Left renal cortex interstitium (tissue), 4 donors: ENCODE measurements at places on chromosomes 4 and X. TPM values are rescaled to one million over a fixed set of nuclear protein-coding genes. Genes with fewer than 3 reads are reported as not detected.

GRCh38 chrX:68710870-68711576 lies 63.6 kb downstream of the STARD8 start:
- no peak for DNase-seq

The PCDH7 gene
- polyA plus RNA-seq: 18.0 TPM

DNA sequence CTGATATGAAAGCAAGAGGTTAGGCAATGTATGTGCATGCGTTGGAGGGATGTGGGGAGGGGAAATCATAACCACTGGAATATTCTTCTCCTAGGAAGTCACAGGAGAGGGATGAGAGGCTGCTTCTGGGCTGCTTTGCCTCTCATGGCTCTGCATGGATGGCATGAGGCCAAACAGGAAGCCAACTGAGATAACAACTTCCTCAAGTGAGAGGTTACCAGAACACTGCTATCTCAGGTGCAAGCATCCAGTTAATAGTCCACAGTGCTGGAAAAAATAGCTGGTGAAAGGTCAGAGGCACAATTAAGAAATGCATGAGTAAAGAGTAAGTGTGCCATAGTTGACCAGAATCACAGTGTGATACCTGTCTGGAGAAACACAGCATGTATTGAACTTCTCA lies 113.3 kb downstream of the ELOVL6 start:
- no peak for DNase-seq

The MMRN1 gene
- 3.9 TPM for polyA plus RNA-seq

The NKX3-2 gene
- polyA plus RNA-seq: 0.06 TPM

The DRD5 gene
- 0.69 TPM for polyA plus RNA-seq

- no peak for DNase-seq
These were observed 297.5 kb downstream of the ADAM29 start for GRCh38 chr4:175215657-175216056.

The GPC4 gene
- 21.7 TPM for polyA plus RNA-seq

DNA sequence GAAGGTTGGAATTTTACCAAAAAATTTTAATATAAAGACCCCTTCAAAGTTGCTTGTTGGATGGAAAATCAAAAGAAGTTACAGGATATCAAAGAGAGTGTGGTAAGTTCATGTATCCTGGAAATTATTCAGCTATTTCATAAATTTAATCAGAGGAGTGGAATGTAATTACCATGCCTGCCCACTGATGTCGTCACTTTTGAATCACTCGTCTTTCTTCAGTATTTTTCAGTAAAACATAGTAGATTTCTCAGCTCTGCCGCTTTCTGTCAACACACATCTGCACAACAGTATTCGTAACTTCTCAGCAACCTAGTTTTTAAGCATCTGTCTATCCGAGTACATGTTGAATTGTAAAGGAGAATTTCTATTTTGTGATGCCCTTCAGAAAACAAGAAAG lies 2163.0 kb upstream of the AGA start:
- no peak for DNase-seq

DNA sequence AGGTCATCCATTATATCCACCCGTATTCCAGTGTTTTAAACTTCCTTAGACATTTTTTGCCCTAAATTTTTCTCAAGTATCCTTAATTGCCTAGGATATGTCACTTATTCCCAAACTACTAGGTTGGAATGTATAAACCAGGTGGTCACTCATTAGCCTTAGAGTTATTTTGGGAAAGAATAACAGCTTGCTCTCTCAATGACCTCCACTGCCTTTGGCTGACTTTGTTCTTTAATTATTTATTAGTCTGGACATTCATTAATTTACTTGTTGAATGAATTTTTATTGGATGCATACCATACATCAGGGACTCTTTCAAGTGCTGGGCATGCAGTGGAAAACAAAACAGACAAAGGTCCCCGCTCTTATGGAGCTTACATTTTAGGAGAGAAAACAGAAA lies 609.3 kb upstream of the IGFBP7 start:
- no peak for DNase-seq

DNA sequence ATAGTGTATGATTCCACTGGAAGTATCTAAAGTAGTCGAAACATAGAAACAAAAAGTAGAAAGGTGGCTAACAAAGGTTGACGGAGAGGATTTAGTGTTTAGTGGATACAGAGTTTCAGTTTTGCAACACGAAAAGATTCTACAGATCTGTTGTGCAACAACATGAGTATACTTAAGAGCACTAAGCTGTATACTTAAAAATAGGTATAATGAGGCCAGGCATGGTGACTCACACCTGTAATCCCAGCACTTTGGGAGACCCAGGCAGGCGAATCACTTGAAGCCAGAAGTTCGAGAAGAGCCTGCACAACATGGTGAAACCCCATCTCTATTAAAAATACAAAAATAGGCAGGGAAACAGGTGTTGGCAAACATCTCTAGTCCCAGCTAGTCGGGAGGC lies 7.9 kb upstream of the ATRX start:
- DNase-seq: no peak

- peak; percentile 40 for DNase-seq
These were observed 490.6 kb downstream of the IL15 start for GRCh38 chr4:142126890-142127497.

- DNase-seq: no peak
These were observed 70.5 kb downstream of the HADH start for GRCh38 chr4:108060164-108060563.

The MAGEC3 gene
- polyA plus RNA-seq: 0.96 TPM

The SHOX gene
- polyA plus RNA-seq: 0.04 TPM

DNA sequence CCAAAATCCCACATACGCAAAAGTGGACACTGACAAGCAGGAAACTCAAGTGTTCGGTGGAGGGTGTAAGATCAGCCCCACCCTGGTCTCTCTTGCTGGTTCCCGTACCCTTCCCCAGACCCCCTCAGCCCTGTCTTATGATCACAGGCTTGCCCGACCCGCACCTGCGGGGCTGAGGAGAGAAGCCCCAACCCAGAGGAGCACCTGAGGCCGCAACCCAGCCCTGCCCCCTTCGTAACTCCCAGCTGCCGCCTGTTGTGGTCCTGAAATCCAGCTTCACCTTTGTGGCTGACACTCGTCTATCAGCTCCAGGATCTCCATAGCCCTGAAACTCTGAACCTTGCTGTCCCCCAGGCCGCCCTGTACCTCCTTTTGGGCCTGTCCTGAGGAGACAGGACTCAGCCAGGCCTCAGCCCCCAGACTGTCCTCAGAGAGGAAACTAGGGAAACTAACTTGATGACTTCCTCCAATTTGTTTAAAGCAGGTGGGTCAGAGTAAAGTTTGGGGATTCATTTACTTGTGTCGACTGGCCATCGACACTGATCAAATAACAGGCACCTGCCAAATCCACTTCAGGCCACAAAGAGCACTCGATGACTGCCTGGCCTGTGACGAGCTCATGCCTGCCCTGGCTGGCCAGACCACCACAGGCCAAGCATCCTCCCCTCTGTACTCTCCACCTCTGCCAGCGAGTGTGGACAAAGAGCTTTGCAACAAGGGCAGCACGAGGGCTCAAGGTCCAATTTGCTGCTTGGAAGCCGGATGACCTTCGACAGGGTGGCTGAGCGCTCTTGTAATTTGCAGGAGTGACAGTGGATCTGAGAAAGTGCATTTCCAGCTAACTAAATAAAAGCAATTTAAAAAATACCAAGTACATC lies 19.3 kb downstream of the DCTD start:
- no peak for DNase-seq

The NPY5R gene
- polyA plus RNA-seq: 4.2 TPM

DNA sequence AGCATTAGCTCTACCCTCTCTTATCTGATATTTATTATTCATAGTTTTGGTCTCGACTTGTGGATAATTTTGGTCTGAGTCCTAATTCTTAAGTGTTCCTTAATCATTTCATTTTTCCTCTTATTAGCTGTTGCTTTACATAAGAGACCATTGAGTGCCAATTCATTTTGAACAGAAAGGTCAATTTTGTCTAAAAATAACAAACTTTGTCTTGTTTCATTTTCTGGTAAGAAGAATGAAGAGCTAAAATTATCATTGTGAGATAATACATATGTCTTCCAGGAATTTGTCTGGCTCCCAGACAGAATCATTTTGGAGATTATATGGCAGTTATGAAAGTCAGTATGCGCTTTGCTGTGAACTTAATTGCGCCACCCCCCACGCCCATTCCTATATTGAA lies 1471.8 kb downstream of the PCDH7 start:
- no peak for DNase-seq

DNA sequence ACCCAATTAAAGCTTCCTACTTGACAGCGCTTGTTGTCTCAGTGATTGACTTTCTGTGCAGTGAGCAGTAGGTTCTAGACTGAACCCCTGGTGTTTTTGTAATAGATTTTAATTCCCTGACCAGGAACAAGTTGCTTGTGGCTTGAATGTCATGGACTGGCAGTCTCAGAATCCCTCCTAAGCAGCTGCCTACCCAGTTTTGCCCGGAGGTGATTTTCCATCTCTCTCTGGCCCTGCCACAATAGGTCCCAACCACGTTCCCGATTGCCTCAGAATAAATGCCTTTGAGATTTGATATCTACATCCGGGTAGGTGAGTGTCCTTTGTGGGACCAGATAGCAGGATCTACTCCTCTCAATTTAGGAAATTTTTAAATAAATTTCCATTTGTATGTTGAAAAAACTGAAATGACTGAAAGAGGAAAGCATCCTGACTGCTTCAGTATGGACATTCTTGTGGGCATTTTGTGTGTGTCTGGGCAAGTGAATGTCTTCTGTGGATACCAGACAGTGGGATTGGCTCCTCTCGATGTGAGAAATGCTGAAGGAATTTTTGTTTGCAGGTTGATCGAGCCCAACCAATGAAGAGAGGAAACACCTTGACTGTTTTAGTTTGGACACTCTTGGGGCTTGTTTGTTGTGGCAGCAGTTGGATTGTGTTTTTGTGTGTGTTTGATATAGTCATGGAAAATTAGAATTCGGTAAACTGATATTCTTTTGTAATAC lies 1607.4 kb downstream of the C4orf33 start:
- DNase-seq: no peak

The MYL5 gene
- polyA plus RNA-seq: 17.3 TPM

The PCDH11X gene
- polyA plus RNA-seq: 0.55 TPM

- DNase-seq: no peak
These were observed 134.0 kb downstream of the ARHGAP10 start for GRCh38 chr4:147865926-147866325.

GRCh38 chr4:95165926-95166524 lies 382.7 kb downstream of the UNC5C start:
- DNase-seq: no peak

The CXCL11 gene
- polyA plus RNA-seq: 0.38 TPM

DNA sequence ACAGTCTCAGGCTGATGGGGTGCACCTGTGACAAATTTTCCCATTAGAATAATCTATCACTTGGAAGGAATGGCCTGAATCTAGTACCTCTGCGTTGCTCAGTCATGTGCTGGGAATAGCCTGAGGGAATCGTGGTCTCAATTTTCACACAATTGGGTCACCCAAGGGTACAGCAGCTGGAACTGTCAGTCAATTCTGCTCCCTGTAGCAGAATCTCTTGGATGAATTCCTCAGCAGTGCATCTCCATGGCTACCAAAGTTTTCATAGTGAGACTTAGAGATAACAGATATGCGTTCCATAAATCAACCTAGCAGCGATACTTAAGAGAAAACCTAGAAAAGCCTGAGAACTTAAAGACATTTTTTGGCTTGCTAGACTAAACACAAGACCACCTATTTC lies 288.7 kb upstream of the CTSO start:
- no peak for DNase-seq

DNA sequence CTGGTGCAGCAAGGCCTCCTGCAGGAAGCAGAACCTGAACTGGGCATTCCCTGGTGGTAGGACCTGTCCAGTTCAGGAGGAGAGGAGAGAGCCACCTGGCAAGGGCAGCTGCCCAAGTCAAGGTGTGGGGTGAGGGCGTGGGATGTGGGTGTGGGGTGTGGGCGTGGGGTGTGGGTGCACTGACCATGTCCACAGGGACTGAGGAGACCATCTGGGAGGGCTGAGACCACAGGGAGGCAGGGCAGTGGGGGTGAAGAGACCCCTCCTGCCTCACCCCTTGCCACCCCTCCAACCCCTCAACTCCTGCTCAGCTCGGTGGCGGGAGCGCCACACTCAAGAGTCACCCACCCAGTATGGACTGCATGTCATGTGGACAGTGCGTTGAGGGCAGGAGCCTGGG lies 117.9 kb downstream of the CPZ start:
- DNase-seq: no peak

The PABPC1L2B gene
- polyA plus RNA-seq: not detected

DNA sequence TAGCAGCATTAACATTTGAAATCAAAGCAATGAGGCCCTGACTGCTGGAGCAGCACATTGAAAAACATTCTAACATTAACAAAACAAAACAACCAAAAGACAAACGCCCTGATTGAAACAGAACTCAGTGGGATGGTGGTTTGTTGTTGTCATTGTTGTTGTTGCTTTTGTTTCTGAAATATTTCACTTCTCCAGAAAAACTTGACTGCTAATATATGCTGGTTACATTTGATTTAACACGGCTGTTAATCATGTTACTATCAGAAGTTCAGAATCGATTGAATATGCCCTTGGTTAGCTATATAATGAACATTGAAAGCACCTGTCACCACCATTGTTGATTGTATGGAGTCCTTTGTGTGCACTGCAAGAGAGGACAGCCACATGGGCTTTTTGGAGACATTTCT lies 790.4 kb upstream of the GALNTL6 start:
- no peak for DNase-seq

DNA sequence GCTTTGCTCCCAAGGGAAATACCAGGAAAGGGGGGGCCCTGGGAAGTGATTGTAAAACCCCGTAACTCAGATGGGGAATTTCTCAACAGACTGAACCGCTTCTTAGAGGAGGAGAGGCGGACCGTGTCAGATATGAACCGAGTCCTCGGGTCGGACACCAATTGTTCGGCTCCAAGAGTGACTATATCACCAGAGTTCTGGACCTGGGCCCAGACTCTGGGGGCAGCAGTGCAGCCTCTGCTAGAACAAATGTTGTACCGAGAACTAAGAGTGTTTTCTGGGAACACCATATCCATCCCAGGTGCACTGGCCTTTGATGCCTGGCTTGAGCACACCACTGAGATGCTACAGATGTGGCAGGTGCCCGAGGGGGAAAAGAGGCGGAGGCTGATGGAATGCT lies 1.0 kb downstream of the PNMA3 start:
- no peak for DNase-seq
